Stimulated activated CD4-positive, alpha-beta T cell treated with anti-CD3 and anti-CD28 coated beads, TNF-alpha, amount 100 ng/mL, for 1 hour (primary cell): ENCODE measurements at places on chromosomes 2 and 18.

DNA sequence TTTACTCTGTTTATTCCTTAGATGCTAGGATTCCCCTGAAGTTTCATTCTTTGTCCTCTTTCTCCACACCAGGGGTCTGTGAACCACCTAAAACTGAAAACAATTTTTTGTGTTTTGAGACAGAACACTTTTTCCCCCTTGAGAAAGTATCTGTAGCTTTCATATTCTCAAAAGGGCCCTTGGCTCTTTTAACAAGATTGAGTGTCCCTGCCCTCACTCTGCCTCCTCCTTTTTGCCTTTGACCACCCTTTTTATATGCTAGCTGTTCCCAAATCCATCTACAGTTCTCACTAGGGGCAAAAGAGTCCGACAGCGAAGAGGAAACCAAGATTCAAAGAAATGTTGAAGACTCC, 883 bp upstream of the EHBP1 start:
- no peak for DNase-seq

DNA sequence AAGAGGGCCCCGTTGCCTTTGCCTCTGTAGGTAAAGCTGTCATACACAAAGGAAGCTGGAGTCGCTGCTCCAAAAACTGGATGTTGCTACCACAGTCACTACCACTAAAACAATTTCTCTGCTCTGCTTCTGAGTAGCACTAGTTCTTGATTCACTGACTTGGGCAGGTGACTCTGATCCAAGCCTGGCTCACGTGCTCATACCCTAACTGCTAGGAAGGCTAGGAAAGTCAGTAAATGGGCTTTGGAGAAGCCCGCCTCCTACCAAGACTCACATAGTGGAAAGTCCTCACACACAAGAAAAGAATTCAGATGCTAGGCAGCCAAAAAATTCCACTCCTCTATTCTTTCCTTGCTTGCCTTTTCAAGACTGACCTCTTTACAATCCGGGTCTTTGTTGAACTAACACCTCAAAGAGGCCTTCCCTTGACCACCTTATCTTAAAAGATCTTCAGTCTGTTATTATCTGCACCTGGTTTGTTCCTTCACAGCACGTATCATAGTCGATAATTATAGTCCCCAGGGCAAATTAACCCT, 11.4 kb upstream of the DYNC1I2 start:
- no peak for DNase-seq

- no peak for DNase-seq
Observed at GRCh38 chr2:191352536-191352935, 107.3 kb downstream of the MYO1B start.

DNA sequence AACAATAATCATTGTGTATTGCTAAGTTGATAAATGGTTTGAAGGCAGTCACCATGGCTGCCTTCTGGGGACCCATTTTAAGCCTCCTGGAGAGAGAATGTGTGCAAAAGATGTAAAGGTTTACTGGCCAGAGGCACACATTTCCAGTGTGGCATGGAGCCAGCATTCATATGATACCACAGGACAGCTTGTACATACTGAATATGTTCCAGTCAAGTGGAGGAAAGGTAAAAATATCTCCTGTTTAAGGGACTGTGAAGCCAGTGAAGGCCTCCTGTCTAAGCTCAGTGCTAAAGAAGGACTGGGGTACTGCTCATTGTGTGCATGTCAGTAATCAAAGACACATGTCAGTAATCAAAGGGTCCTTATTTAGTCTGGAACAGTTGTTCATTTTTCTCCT, 119.2 kb downstream of the BABAM2 start:
- no peak for DNase-seq

DNA sequence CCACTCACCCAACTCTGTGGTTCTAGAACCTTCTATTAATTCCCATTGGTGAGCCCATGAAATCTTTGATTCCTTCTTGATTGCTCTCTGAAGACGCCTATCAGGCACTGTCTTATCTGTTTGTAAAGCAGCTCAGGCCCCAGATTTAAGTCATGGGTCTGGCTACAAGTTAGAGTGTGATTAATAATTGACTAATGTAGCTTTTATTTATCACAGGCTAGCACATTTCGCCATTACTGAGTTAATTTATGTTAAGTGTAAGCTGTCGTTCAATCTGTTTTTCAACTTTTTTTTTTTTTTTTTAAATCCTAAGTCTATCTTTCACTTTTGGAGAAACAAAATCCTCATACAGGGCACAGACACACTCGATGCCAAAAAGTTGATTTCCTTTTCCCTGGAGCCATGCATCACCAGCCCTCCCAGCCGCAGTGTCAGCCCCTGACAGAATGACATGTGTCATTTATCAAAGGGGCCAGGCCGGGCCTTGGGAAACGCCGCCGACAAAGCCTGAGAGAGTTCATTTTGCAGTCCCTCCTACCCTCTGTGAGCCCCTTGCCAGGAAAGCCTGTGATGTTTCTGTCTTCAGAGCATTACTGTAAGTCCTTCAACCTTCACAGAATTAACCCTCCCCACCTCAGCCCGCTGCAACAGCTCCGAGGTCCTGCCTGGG, 15.8 kb downstream of the TSHZ1 start:
- no peak for DNase-seq

DNA sequence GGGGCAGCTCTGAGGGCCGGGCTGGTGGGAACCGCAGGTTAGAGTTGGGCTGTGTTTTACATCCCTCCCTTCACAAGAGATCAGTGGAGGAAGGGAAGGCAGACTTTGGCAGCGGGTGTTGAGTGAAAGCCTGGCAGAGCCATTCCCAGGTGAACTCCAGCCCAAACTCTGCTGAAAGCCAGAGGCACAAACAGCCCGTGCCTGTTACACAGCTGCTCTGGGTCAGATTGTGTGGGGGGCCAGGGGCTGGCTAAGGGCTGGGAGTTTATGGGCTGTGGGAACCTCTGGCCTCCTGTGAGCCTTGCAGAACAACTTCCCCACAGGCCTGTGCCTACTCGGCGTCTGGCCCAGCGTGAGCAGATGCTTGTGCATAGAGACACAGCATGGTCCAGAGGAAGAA, 286.8 kb downstream of the CLIP4 start:
- DNase-seq: no peak

GRCh38 chr2:96788442-96789244, 27.4 kb upstream of the CNNM3 start:
- DNase-seq: no peak

- DNase-seq: no peak
Observed at GRCh38 chr2:160679686-160680085, 186.1 kb upstream of the RBMS1 start.

- DNase-seq: no peak
Observed at GRCh38 chr2:144629935-144630334, 110.0 kb upstream of the ZEB2 start.

GRCh38 chr18:39841482-39842365, 2113.3 kb upstream of the PIK3C3 start:
- DNase-seq: no peak

DNA sequence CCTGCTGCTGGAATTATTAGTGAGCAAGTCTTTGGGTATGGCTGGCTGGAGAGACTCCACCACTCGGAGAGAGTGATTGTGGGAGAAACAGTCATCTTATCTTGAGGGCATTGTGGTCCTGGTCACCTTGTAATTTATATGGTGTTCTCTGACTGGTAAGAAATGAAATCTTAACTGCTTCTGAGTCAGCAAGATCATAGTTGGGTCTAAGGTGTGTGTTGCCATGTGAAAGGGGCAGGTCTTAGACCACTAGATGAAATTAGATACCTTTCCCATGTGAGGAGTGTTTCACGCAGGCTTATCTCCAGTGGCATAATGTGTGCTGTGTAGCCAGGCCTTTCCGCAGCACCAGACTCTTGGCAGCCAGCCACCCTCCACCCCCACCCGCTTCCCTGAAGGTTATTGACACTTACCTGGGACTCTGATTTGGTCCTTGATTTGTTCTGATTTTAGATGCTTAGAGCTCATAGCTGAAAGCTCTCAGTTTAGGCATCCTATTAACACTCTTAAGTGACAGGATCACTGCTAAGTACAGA, 7.7 kb downstream of the MAPRE3 start:
- DNase-seq: no peak

GRCh38 chr2:70679259-70679658, 88.7 kb downstream of the ADD2 start:
- no peak for DNase-seq

GRCh38 chr2:190320696-190321095, 1.1 kb upstream of the HIBCH start:
- no peak for DNase-seq

DNA sequence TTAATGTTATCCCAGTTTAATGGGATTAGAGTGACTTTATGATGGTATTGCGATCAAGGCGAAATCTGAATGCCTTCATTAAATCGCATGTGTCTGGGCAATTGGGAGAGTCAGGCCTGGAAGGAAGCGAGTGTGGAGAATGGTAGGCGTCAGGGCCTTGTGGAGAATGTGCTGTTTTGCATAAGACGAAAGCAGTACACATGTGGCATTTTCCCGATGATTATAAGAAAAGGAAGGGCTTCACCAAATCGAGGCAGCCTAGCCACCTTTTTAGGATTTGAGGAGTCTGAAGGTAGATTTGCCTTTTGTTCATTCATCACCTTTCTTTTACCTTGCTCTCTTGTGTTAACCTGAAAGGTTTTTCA, 1.0 kb downstream of the ZNF532 start:
- no peak for DNase-seq

DNA sequence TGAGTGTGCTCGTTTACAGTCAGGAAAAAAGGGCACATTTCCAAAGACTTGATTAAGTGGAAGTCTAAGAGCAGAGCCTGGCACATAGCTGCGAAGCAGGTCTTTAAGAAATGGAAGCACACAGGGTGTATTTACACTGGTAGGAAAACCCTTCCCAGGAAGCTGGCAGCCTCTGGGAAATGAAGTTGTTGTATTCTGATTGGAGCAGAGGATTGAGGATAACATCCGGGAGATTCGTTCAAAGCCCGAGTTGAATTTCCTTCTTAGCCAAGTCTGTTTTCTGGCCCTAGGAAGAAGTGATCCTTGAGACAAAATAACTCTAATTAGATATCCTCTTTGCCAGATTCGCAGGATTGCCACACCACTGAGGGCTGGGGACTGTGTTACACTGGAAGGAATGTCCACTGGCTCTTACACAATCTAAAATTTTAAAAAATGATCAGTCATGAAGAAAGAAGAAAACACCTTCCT, 75.9 kb downstream of the ITGB1BP1 start:
- no peak for DNase-seq

DNA sequence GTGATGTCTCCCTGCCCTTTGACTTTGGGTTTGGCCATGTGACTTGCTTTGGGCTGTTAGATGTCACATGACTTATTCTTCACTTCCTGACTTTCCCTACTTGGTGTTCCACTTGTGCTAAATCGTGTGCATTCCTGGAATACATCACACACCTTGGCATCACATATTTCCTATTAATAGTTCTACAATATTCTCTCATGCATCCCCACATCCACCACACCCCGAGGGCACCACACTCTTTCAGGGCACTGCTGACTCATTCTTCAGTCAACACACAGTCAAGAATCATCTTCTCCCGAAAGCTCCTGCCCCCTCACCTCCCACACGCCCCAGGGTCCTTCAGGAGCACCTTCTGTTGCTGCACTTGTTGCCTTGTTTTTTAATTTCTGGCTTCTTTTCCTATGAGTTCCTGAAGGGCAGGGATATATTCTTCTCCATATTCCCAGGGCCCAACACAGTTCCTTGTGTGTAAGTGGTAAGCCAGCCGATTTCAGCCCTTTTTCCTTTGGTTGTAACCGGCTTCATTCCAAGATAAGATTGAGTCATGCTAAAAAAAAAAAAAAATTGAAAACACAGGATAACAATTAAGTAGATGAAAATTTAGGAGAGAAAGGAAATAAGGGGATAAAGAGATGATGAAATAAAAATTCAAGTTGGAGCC, 341.4 kb downstream of the SLC4A3 start:
- no peak for DNase-seq

- no peak for DNase-seq
Observed at GRCh38 chr2:207921606-207922005, 103.7 kb downstream of the PLEKHM3 start.

DNA sequence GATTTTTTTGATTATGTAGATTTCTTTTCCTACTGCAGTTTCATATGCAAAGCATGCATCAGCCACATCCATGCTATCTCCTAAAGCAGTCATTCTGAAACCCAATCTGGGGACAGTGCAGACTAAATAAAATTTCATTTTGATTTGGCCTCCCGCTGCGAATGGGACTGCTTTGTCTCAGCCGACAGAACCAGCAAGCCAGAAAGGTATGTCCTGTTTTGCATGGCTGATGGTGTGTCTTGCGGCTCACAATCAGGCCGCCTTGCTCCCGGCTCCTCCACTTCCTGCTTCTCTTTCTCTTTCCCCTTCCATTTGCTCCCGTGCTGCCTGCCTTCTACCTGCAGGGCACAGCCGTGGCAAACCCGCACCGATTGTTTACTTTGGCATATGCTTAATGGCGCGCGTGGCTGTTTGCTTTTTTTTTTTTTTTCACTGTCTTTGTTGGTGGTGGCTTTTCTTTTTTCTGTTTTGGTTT, 419.6 kb upstream of the POU3F3 start:
- no peak for DNase-seq

- no peak for DNase-seq
Observed at GRCh38 chr2:208306291-208306690, 40.2 kb downstream of the PIKFYVE start.

GRCh38 chr2:218883491-218884490, 3.1 kb downstream of the WNT10A start:
- DNase-seq: no peak

- no peak for DNase-seq
Observed at GRCh38 chr2:83253848-83254247, 1205.2 kb downstream of the SUCLG1 start.

DNA sequence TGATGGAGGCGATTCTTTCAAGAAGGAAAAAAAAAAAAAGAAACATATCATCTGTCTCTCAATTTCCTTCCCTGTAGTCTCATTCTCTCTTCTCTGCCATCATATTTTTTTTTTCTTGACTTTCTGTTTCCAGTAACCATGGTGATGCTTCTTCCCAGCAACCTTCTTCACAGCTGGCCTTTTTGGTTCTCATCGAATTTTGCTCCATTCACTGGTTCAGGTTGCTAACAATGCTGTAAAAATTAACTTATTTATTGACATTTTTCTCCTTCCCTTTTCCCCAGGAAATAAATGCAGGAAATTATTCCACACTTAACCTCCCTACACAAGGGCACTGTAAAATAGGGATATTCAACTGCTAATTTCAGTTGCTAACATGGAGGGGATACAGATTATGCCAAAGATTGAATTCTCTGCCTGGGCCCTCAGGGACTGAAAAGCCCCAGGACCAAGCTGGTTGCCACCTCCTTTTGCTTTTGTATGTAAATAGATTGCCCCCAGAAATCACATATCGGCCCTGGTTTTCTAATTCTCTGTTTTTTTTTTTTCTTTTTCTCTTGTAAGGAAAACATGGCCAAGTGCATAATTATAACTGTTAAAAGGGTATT, 154.7 kb downstream of the MAP2 start:
- DNase-seq: no peak

GRCh38 chr2:46300406-46300832, 3.2 kb downstream of the EPAS1 start:
- no peak for DNase-seq

GRCh38 chr2:56204556-56204955, 20.8 kb downstream of the CCDC85A start:
- no peak for DNase-seq

GRCh38 chr2:186641132-186641806, 51.4 kb downstream of the ITGAV start:
- no peak for DNase-seq

- DNase-seq: no peak
Observed at GRCh38 chr2:211181626-211182025, 625.2 kb downstream of the CPS1 start.

GRCh38 chr2:222521099-222521498, 96.8 kb downstream of the SGPP2 start:
- no peak for DNase-seq
